ENCODE measurements at places on chromosomes 7 and 10. TPM values are rescaled to one million over a fixed set of nuclear protein-coding genes. Genes with fewer than 3 reads are reported as not detected.

DNA sequence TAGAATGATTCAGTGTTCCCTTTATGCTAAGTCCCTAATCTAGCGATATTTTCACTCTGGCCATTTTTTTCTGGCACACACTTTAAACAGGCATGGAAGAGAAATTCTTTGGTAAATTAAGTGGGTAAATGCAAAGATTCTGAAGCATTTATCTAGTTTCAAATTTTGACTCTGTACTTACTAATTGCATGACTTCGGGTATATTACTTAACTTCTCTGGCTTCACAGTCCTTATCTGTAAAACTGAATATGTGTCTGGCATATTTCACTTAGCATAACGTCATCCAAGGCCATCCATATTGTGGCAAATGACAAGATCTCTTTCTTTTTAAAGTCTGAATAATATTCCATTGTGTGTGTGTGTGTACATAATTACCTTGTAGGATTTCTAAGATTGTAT lies 114.5 kb downstream of the MBL2 start:
- no peak for DNase-seq

DNA sequence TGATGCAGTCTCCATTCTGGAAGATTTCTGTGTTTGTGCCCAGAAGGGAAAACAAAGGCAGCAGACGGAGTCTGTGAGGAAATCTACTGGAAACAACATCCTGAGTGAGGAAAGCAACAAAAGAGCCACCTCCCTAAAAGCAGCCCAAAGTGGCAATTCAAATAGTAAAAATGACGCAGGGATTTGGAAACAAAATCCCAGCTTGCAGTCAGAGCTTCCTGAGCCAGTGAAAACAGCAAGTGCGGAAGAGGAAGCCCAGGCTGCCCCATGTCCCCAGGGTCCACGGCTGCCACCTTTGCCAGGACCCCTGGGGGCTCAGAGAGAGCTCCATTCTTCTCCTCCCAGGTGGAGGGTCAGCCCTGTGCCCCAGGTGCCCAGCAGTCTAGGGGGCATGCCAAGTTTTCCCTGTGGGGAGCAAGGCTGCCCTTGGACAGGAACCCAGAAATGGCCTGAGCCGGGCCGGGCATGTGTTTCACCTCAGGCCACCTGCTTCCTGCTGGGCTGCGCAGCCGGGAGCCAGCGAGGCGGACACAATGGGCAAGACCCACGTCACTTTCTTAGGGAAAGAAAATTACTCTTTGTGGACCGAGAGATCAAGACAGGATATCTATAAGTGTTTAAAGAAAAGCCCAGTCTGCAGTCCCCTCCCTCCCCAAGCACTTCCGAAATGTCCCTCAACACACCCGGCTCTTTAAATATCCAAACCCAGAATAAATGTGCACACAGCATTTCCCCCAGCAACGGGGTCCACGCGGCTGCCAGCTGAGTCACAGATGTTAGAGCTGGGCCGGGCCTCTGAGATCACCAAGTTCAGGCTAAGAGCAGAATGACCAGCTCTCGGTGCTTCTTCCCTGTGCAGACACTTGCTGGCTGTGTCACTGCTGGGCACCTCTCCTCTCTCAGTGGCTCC lies 231.1 kb downstream of the ARHGAP12 start:
- peak; percentile 74 for DNase-seq

CFAP69 gene
- polyA plus RNA-seq: not detected

SLC26A5 gene
- 0.49 TPM for polyA plus RNA-seq

WNT16 gene
- 0.25 TPM for polyA plus RNA-seq

MGAM2 gene
- polyA plus RNA-seq: not detected

Measured in brain (organoid and tissue), 16 donors.